ENCODE measurements at places on chromosomes 2 and 18.

DNA sequence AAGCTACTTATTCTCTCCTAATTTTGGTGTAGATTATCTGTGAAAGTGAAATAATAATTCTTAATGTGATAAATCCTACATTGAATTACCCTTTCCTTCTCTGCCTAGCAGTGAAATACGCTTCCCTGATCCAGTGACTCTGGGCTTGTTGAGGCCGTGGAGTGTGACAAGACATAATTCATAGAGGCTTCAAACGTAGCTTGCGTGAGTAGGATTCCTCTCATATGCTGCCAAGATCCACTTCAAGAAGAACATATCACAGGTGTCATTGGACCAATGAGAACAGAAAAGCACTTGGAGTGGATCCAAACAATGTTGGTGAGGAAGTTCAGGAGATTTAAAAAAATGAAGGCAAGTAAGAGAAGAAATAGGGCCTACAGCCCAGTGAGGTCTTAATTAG is 221.3 kb upstream of the TMEFF2 start:
- no peak for DNase-seq

- DNase-seq: no peak
Measured at GRCh38 chr2:172674034-172674967, 61.3 kb upstream of the RAPGEF4 start.

GRCh38 chr18:53375621-53376020 is 848.8 kb downstream of the MBD2 start:
- no peak for DNase-seq

GRCh38 chr2:53863538-53864227 is 3.9 kb upstream of the GPR75 start:
- DNase-seq: no peak

DNA sequence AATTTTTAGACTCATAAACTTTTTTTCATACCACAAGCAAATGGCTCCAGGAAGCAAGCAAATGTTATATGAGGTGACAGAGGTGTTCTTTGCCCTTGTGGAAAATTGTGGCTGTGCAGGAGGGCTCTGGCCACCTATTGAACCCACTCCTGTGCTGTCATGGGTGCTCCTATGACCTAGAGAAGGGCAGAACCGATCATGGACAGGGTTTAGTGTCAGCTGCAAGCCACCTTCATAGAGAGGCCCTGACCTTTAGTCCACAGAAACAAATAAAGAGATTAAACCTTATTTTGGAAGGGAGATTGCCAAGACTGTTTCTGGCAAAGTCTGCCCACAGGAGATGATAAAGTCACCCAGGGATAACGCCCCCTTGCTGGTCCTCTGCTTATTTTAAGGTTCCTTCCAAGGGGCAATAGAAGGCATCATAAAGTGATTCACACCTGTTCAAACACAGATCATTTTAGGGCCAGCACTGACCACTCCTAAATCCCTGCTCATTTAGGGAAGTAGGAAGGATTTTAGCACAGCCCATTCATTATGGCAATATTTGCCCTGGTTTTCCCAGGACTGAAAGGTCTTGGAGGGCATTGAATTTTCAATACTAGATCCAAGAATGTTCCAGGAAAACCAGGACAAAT is 26.1 kb upstream of the STAT4 start:
- DNase-seq: no peak

GRCh38 chr2:10124538-10125045 is 2.1 kb downstream of the RRM2 start:
- no peak for DNase-seq

DNA sequence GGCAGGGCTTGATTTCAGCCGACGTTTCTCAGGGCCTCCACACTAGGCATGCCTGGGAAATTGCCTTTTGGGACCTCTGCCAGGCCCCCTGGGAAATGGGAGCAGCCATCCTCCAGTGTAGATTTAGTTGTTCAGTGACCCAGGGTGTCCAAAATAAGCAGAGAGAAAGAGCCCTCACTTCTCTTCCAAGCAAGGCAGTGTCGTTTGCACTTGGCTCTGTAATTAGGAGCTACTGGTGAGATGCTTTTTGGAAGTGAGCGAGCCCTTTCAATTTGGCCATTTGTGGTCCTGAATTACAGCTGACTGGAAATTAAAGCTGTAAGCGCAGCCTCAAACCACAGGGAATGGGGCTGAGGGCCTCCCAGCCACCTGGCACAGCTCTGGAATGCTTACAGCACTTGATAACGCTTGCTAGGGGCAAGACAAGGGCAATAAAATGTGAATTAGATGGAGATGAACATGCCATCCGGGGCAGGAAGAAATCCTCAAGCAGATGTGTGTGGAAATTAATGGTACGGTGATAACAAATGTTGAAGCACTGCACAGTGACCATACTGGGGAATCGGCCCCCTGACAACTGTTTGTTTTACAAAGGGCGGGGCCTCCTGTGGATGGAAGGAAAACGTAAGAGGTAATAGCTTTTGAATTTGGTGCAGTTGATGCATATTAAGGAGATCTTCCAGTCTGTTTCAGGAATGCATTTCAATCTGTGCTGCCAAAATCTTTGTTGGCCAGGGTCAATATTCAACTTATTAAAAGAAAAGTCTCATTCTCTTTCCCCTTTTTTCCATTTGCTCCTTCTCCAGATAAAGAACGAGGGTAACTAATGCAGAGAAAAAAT is 173.1 kb downstream of the UXS1 start:
- peak; percentile 20 for DNase-seq

- DNase-seq: no peak
Measured at GRCh38 chr18:73047688-73048087, 179.9 kb upstream of the NETO1 start.

- no peak for DNase-seq
Measured at GRCh38 chr2:154264024-154264423, 392.3 kb downstream of the GALNT13 start.

DNA sequence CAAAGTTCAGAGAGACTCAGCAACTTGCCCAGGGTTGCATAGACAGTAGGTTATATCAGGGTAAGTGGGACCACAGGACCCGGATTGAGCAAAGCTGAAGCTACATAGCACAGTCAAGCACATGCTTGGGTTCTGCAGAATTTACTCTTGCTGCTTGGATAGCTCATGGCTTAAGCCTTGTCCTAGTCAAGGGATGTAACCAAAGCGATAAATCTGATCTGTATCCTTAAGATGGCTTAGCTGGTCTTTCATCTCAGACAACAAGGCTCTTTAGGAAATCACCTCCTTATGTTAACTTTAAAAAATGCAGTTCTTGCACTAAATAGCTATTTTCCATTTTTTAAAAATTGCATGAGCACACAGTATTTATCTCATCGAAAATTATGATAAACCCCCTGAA is 158.5 kb downstream of the LPIN1 start:
- no peak for DNase-seq

GRCh38 chr2:233234264-233234663 is 17.2 kb upstream of the ATG16L1 start:
- DNase-seq: no peak

DNA sequence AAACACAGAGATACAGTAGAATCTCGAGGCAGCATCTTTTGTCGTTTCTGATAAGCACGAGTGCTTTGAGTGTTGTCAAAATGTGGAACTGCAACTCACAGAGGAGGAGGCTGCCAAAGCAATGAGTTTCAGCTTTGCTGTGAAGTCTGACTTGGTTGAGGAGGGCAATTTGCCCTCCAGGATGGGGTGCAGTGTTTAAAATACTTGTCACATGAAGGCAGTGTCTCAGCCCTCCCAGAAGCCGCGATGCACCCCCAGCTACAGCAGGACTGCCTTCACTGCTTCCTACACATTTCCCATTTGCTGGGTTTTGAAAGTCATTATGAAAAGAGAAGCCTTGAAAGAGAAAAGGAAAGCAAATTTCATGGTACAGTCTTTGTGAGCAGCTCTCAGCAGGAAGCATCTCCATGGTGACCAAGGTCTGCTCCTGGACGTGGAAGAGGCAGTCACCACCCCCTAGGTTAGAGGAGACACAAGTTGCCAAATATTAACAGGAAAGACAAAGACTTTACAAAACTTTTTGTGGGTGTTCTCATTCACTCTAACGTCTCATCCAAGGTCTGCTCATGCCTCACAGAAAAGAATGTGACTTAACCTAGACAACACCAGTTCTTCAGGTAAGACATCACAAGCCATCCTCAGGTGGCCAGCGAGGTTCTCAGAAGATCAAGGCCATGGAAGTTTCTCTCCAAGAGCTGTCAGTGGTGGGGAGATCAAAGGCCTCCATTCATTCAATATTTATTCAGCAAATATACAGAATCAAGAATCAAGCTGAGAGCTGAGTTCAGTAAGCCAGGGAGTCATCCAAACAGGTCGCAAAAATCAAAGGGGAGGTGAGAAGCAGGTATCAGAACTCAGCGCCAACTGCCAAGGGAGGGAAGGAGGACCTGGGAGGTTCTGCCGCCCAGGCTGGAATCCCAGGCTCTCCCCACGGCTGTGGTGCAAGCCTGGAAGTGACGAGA is 476.0 kb downstream of the EIPR1 start:
- DNase-seq: no peak

DNA sequence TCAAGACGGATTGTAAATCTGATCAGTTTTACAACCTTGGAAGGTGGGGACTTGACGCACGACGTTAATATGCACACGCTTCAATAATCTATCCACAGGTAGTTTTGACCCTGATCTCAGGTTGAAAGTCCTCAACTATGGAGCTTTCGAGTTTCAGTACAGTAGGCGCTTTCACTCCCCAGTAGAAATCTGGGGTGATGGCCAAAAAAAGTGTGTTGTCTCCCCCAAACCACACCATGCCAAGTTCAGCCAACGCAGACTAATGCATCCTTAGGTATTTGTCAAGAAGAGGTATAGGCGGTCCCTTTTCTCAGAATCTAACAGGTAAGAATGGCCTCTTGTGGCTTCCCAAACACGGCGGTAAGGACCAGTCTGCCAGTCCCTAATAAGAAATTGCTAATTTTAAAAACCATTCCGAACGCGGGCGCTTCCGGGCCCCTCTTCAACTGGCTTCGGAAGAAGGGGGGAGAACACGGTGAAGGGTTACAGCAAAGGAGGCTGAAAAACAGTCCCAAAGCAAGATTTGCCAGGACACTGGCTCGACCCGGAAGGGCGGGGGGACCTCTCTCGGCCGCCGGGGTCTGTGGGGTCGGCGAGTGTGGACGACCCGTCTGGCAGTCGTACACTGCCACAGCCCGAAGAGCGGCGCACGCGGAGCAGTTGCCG is 659 bp downstream of the FAM210A start:
- peak; percentile 28 for DNase-seq

GRCh38 chr2:224410946-224411561 is 9.1 kb upstream of the FAM124B start:
- DNase-seq: no peak

DNA sequence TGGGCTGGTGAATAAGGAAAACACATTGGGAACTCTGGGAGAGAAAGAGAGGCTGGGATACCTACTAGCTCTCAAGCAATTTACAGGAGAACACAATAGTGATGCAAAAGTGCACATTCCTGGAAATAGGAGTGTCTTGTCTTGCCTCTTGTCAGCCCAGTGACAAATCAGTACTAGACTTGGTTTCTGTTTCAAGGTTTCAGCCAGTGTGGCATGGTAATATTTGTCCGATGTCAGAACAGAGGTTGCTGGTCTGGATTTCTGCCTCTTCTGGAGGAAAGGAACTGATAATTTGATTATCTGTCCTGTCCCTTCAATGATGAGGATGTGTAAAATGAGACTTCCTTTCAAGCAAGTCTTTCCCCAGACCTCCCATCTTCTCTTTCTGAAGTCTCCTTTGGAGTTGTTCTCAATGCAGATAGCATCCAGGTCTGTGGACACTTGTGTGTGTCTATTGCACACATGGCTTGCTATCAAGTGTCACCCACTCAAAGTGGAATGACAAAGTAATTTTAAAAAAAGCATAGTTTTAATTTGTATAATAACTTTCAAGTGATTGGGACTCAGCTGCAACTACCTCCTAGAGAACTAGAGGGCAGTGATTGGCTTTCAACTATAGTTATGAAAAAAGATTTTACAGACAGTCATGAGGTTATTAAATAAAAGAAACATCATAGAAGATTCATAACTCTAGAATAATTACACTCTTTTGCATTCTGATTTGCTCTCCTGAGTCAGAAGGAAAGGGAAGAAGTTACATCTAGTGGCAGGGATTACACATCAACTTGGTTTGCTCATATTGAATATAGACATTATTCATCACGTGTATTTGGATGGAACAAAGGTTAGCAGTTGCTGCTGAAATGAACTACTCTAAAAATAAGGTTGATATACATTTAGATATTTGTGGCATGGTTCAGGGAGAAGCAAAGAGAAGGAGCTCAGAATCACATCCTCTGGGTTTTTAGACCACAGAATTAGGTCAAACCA is 4.5 kb downstream of the GPR39 start:
- DNase-seq: no peak

Data from substantia nigra (tissue), 51 donors.